Uterus (tissue), 4 donors: ENCODE measurements at places on chromosomes 11 and 22. TPM values are rescaled to one million over a fixed set of nuclear protein-coding genes. Genes with fewer than 3 reads are reported as not detected.

- DNase-seq: peak; percentile 96
Measured at GRCh38 chr11:118997627-118998387, at the start of gene CENATAC. Gene CENATAC (plus strand): TSS chr11:118998138. CDS start chr11:118998198, 60 bp downstream.

DNA sequence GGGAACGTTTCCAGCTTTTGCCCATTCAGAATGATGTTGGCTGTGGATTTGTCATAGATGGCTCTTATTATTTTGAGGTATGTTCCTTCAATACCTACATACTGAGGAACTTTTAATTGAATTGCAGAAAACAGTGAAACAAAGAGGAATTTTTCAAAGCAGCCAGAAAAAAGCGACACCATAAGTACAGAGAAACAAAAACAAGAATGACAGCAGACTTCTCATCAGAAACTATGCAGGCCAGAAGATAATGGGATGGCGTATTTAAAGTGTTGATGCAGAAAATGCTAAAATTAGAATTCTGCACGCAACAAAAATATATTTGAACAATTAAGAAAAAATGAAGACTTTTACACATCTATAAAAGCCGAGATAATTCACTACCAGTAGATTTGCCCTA is 95.4 kb upstream of the TIMP3 start:
- DNase-seq: no peak

GRCh38 chr11:19234231-19234817 is 6.4 kb downstream of the E2F8 start:
- DNase-seq: no peak

DNA sequence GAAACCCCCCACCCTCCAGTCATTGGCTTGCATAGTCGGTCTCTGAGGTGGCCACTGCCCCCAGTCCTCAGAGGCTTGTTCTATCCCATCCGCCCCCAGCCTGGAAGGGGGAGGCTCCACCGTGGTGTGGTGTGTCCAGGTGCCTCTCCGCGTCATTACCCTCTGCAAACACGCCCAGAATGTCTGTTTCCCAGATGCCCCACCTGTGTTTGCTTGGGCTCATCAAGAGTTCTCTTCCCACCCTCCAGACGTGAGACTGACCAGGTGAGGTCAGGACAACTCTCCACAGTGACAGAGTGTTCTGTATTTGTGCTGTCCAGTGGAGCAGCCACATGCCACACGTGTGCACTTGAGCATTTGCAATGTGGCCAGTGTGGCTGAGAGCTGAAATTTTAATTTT is 24.9 kb downstream of the LRRC10B start:
- no peak for DNase-seq

DNA sequence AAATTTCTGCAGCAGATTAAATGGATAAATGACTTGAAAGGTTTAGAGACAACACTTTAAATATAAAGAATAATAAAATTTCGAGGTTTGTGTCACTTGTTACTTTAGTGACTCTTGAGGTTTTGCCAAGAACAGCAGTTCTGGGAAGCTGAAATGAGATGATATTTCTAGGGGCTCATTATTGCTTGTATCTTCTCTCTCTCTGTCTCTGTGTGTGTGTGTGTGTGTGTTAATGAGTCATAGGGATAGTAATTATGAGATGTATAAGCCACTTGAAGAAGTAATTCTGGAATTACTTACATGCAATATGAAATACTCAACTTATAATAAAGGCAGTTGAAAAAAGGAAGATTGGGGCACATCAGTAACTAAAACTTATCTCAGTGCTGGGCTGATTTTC is 9.6 kb upstream of the OR10G7 start:
- no peak for DNase-seq

The MMP7 gene
- 13.8 TPM for total RNA-seq

The POU2AF2 gene
- not detected for total RNA-seq

The CSNK2A3 gene
- 3.0 TPM for total RNA-seq
